ENCODE measurements at places on chromosomes 6 and 20. TPM values are rescaled to one million over a fixed set of nuclear protein-coding genes. Genes with fewer than 3 reads are reported as not detected.

GRCh38 chr6:27091661-27092315 is 155.7 kb upstream of the PRSS16 start:
- DNase-seq = no peak

DNA sequence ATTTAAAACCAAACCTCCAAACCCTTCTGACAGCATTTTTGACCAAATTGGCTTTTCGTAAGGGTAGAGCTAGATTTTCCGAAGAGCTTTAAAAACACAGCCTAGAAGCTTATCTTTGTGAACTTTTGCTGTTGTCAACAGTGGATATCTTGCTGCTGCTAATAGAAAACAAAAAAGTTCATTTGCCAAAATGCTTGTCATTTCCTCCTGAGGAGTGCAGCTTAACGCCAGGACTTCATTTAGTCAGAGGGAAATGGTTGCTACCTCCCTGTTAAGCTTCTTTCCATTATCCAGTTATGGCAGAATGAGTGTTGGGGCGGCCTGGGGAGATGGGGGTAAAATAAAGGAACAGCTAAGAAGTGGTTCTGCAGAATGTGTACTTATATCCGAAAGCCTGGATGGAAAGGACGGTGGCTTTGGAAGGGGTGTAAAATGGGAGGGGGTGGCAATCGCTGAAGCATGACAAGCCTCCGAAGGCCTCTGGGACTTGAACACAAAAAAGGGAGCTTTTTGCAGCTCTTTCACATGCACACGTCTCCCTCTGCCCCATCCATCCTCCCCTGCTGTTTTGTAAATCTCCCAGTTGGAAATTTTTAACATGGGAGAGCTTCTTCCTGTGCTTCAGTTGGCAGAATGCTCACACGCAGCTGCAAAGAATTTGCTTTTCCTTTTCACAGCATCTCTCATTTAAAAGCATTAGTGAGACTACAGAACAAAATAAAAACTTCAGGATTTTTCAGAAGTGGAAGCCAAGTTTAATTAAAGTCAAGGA is 22.5 kb downstream of the JARID2 start:
- DNase-seq = no peak

Gene ECHDC1
- total RNA-seq = 35.7 TPM

- no peak for DNase-seq
These were observed 282.1 kb downstream of the CD83 start for GRCh38 chr6:14399635-14400034.

Measured in chondrocyte (in vitro differentiated cells).